ENCODE measurements at places on chromosomes 5 and 9. TPM values are rescaled to one million over a fixed set of nuclear protein-coding genes. Genes with fewer than 3 reads are reported as not detected.

GRCh38 chr9:70340572-70340971 lies 73.9 kb downstream of the KLF9 start:
- no peak for DNase-seq

DNA sequence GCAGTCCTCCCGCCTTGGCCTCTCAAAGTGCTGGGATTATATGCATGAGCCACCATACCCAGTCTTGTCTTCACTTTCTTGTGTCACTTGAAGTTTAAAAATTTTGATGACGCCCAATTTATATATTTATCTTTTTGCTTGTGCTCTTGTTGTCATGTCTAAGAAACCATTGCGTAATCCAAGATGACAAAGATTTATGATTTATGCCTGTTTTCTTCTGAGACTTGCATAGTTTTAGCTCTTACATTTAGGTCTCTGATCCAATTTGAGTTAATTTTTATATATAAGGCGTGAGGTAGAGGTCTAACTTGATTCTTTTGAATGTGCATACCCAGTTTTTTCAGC lies 18.6 kb downstream of the ANKHD1 start:
- DNase-seq: no peak

The C8G gene
- 3.9 TPM for total RNA-seq

DNA sequence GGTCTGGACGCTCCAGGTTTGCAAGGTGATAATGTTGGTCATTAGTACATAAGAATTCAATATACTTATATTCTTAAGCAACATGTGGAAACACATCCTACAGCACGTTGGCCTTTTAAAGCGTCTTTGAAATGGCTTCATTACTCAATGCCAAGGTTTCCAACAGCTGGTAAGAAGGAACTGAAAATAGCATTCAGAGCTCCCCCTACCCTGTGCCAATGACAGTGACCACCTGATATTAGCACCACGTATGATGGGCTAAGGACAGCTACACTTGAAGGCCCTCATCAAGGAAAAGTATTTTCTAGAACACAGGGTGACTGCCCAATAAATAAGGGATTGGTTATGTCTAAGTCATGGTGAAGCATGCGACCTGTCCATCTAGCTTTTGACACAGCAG lies 9.9 kb downstream of the ZNF622 start:
- no peak for DNase-seq

DNA sequence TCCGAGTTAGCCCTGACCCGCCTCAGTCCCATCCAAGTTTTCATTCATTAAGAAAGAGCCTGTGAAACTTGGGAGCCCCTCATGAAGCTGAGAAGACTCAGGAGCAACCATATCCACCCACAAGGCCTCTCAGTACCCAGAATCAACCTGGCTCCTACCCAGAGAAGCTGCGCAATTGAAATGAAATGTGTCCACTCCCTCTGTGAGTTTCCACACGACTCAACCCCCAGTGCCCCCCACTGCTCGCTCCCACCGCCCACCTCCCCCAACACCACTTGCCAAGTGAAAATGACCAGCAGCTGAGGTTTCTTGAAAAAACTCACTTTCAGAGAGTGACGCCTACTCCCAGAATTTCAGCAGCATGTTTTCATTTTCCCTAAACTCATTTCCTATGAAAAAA lies 104.6 kb downstream of the CDK5RAP2 start:
- no peak for DNase-seq

DNA sequence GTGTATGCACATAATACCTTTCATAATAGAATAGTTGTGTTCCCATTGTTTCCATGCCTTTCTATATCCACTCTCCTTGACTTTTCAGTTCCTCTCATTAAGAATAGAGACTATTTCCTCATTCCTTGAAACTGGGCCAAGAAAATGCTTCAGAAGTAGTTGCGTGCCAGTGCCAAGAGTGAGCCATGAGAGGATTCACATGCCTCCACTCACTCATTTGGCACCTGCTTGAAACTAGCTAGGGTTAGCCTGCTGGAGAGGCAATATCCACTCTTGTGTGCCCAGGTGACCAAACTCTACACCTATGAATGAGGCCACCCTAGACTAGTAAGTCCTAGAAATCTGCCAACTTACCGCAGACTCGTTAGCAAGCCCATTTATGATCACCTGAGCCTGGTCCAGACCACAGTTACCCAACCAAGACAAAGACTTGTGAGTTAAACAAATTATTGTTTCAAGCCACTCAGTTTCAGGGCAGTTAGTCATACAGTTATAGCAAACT lies 276.3 kb downstream of the EPB41L4A start:
- DNase-seq: no peak

The TPRN gene
- 8.4 TPM for total RNA-seq

GRCh38 chr5:57887851-57888621 lies 405.4 kb upstream of the ACTBL2 start:
- no peak for DNase-seq

The PCDHAC2 gene
- not detected for total RNA-seq

DNA sequence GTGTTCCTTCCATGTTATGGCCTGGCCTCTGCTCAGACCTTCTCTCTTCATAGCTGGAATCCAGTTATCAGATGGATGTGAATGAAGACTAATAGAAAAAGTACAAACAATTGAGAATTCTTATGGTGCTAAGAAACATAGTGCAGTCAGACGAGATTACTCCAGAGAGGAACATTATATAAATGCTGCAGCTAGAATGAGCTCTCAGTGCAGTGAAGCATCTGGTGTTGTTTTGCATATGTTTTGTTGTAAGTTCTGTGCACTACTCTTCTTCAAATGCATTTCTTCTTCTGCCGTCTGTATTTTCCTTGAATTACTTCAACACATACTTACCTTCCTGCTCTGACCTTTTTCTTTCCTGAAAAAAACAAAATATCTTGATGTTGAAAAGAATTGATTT lies 602.4 kb upstream of the CDH18 start:
- DNase-seq: no peak

GRCh38 chr5:177388521-177389052 lies 4.4 kb downstream of the SLC34A1 start:
- DNase-seq: no peak

- DNase-seq: no peak
Observed at GRCh38 chr5:169781420-169782345, 144.6 kb downstream of the DOCK2 start.

The IL7R gene
- total RNA-seq: 22.0 TPM

DNA sequence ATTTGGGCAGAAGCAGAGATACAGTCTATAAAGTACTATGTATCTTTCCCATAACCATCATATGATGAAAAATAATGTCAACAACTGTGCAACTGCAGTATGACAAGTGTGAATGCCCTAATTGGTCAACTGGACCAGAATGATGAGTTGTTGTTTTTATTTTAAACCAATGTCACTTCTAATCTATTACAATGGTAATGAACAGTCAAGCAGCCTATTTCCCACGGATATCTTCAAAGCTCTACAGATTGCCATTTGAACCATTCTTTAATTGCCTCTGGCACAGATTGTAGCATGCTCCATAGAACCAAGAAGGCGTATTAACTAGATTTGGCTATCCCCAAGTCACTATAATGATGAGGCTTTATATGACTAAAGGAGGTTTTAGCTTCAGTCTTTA lies 233.6 kb downstream of the TRPM3 start:
- DNase-seq: no peak

The FCHO2 gene
- 22.7 TPM for total RNA-seq

DNA sequence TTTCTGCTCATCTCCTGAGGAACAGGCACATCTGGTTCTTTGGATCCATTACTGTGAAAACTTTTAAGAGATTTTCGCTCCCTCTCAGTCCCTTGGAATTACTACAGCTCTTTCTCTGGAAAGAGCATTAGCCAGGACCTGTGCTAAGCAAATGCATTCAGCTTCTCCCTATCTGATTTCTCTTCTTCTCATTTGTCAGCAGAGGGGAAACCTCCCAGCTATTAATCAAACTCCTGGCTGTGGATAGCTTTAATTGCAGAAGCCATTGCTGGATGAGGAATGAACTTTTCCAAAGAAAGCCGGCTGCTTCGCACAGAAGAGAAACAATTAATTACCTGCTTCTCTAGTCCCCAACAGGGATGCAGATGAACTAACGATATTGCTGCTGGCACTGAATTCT lies 37.9 kb downstream of the TLR4 start:
- no peak for DNase-seq

GRCh38 chr5:117359895-117360294 lies 785.3 kb upstream of the SEMA6A start:
- no peak for DNase-seq

- DNase-seq: no peak
Observed at GRCh38 chr9:2024888-2025782, 10.0 kb downstream of the SMARCA2 start.

GRCh38 chr5:94901191-94901979 lies 282.9 kb downstream of the SLF1 start:
- no peak for DNase-seq

The ENTR1 gene
- 41.6 TPM for total RNA-seq

The SLC34A3 gene
- not detected for total RNA-seq

The INSYN2B gene
- total RNA-seq: not detected

DNA sequence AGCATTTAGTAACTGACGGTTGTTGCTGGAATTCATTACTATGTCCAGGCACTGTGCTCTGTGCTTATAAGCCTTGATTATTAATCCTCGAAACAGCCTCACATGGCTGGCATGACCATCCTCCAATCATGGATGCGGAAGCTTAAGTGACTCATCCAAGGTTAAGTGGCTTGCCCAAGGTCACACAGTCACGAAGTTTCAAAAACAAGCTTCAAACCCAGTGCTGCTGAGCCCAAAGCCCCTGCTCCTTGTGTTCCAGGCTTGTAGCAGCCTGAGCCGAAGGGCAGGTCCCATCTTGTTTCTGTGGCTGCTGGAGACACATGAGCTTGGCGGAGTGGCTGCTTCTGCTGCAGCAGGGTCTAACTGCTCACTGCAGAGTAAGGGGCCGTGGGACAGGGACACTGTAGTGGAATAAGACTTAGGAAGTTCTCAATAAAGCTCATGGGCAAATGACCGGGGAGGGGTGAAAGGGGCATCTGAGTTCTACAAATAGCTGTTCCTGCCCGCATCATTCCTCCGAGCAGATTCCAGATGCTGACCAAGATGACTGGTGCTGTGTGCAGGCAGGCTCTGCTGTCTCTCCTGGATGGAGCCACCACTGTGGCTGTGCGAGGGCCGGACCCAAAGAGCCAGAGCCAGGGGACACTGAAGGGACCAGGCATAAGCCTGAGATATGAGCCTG lies 32.4 kb downstream of the WHRN start:
- DNase-seq: no peak

DNA sequence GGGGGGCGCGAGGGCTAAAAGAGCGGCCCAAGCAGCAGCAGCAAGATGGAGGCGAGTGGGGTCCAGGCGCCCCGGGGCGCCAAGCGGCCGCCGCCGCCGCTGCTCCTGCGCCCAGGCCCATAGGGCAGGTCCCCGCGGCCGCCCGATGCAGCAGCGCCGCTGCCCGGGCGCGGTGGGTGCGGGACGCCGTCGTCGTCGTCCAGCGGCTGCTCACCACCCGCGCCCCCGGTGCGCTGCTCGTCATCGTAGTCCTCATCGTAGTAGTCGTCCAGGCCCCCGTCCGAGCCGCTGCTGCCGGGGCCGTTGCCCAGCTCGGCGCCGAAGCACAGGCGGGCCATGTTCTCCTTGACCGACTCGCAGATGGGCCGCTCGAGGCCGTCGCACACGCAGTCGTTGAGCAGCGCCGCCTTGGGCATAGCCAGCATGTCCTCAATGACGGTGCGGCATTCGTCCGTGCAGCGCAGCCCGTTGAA lies 1.5 kb downstream of the GAS1 start:
- DNase-seq: no peak

GRCh38 chr9:72129271-72130156 lies 19.7 kb upstream of the GDA start:
- no peak for DNase-seq

The FOXI1 gene
- total RNA-seq: 0.18 TPM

- no peak for DNase-seq
Observed at GRCh38 chr5:116487045-116487444, 87.6 kb downstream of the SEMA6A start.

The ATP6V1G1 gene
- 101 TPM for total RNA-seq

The PIP5KL1 gene
- 1.4 TPM for total RNA-seq

DNA sequence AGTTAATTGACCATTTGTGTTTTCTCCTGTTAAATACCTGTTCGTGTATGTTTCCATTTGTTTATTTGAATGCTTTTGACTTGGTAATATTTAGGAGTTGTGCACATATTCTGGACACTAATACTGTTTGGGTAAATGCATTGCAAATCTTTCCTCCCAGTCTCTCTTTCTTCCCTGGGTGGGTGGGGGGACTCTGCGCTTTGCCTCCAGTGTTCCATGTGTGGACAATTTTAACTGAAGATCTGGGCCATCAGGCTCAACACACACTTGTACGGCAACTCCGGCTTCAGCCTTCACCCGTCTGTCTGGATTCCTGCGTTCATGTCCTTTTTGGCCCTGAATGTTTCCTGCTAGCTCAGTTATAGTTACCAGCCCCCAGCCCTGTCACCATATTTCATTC lies 40.1 kb downstream of the GTF3C4 start:
- DNase-seq: no peak

DNA sequence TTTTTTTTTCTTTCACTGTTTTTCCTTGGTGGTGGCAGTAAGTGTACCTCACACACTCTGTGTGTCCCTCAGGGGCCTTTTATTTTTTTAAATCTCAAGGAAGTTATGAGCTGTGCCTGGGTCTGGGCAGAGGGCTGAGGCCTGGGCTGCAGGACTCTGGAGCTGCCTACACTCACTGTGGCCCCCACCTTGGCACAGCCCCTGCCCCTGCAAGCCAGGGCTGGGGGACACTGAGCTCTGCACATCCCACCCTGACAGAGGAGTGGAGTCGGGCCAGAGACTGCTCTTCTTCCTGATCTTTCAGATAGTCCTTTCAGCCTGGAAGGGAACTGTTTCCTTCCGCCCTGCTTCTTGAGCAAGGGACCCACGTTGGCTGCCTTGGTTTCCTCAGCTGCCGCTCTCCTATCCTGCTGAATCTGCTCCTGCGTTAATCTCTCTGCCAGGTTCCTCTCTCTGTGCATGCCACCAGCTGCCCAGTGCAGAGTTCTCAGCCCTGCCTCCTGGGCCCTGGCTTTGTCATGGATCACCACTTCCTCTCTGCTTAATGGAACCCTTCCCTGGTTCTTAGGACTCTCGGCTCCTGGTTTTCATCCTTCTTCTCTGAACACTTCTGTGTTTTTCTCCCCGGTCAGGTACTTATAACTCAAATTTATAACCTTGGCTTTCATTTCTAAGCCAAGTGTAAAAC lies 502.3 kb downstream of the DIRAS2 start:
- DNase-seq: no peak

The ECSCR gene
- total RNA-seq: not detected

The RECK gene
- total RNA-seq: 10.3 TPM

- no peak for DNase-seq
Observed at GRCh38 chr9:35395706-35396101, 94.2 kb upstream of the RUSC2 start.

GRCh38 chr5:128109766-128110165 lies 26.2 kb downstream of the SLC12A2 start:
- DNase-seq: no peak

GRCh38 chr9:109036744-109037680 lies 23.7 kb upstream of the CTNNAL1 start:
- DNase-seq: no peak

All from natural killer cell (primary cell).